ENCODE measurements at places on chromosomes 2 and 18.

GRCh38 chr2:64699712-64700111 lies 46.0 kb upstream of the SERTAD2 start:
- DNase-seq: no peak

DNA sequence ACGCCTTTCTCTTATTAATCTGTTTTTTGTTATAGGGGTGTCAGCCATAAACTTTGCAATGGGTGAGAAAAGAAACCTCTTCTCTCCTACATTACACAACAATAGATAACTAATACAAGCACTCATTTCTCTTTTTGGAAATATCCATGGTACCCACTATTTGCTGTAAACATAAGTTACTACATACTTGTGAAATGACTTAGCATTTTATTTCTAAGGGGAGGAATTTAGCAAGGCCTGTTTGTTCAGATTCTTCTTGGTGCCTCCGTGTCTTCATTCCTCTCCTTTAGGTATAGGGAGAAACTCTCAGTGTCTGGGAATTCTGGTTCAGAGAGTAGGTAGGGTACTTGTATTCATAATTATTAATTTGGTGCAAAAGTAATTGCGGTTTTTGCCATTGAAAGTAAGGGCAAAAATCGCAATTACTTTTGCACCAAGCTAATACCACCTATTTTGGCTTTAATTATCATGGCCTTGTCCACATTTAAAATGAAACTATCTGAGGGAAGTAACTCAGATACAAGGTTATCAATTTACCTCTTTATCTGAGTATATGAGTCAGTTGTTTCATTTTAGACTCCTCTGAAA lies 134.8 kb downstream of the MREG start:
- no peak for DNase-seq

- no peak for DNase-seq
These were observed 489.7 kb downstream of the SOX11 start for GRCh38 chr2:6181926-6182325.

- DNase-seq: no peak
These were observed 99.4 kb upstream of the MSH2 start for GRCh38 chr2:47303341-47304148.

DNA sequence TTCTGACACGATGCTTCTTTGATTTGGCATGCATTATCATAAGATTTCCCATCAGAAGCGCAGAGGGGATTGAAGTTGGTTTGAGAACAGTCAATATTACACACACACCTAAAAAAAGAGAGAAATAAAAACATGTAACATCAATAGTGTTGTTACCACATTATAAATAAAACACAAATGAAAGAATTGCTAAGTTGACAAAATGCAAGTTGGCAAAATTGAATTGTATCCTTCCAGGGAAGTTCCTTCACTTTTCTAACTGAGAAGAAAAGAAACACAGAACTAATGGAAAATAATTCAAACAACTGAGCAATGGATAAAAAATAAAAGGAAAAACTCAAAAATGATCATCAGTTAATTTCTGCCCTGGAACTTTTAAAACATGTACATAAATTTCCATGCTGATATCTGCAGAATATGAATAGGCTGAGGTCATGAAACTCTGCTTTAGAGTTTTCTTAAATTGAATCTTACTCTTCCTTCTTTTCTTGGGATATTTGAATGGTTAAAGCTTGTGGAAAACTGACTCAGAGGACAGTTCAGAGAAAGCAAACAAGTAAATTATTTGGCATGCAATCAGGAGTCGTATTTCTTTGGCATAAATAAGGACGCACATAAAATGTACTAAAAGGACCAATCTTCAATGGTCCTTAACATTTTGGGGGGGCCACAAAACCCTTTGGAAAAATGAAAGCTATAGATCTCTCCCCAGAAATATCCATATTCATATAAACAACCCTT lies 152.4 kb upstream of the CAVIN2 start:
- no peak for DNase-seq

All from activated T-cell treated with anti-CD3 and anti-CD28 coated beads, Interleukin-2, amount 50 U/mL, for 4 hours (primary cell).